ENCODE measurements at places on chromosomes 2 and 18.

DNA sequence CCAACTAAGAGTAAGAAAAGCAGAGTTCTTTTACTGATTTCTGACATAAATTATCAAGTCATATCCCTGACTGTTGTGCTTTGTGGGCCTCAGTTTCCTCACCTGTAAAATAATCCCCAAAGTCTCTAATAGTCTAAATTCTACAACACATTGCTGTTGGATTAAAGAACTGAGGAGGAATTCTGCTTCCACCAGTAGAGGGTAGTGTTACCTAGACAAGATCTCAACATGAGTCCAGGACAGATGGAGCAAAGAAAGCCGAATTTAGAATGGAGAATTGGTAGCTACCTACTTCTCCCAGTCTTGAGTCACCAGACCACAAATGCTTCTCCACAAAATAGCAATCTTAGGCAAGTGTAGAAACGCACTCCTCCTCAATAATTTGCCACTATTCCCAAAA, 462.5 kb upstream of the FSHR start:
- DNase-seq = peak; percentile 2

DNA sequence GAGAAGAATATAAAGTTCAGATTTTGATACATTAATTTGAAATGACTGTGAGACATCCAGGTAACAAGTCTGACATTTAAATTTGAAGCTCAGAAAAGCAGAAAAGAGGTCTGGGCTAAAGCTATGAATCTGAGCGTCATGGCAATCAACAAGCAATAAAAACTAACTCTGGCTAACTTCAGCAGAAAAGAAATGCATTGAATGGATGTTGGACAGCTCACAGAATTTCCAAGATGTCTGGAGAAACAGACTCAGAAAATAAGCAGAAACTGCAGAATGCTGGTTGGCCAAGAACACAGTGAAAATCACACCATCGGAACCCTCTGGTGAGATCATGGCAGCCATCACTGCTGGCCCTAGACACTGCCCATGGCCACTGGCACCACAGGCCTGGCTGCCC, 366.6 kb downstream of the METTL4 start:
- no peak for DNase-seq

DNA sequence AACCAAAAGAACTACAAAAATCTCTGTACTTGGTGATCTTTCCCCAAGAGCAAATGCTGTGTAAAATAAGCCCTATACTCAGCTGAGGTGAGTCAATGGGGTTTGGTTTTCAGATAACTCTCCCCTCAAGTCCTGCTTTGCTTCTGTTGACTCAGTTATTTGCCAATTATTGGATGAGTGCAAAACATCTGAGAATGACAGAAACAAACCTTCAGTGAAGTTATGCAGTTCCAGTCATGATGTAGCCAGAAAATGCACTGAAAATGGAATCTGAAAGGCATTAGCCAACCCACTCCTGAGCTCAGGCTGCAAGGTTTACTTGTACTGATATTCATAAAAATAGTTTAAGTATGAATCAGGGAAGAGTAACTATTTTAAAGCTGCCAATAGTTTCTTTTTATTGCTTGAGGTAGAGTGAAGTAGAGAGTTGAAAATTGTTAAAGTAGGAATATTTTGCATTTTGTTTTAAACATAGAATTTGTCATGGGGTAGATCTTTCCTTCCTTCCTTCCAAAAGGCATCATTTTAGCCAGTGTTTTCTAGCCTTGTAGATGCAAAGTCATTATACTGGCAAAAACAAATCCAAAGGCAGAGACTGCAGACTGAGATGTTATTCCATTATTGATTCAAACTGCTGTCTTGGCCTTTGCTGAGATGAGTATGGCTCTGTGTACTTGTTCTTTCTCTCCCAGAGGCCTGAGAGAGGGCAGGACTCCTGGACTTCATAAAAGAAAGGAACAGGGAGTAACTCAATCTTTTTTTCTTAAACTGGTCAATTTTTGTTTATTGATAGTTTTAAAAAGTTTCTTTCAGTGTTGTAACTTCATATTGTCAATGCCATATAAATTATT, 215.3 kb downstream of the RND3 start:
- DNase-seq = no peak

GRCh38 chr2:64905338-64906024, 83.7 kb upstream of the SLC1A4 start:
- DNase-seq = no peak

GRCh38 chr2:222878301-222878876, 17.6 kb downstream of the ACSL3 start:
- DNase-seq = no peak
